ENCODE measurements at places on chromosomes 2 and 18.

- no peak for DNase-seq
These were observed 67.4 kb upstream of the EPB41L3 start for GRCh38 chr18:5611221-5611620.

DNA sequence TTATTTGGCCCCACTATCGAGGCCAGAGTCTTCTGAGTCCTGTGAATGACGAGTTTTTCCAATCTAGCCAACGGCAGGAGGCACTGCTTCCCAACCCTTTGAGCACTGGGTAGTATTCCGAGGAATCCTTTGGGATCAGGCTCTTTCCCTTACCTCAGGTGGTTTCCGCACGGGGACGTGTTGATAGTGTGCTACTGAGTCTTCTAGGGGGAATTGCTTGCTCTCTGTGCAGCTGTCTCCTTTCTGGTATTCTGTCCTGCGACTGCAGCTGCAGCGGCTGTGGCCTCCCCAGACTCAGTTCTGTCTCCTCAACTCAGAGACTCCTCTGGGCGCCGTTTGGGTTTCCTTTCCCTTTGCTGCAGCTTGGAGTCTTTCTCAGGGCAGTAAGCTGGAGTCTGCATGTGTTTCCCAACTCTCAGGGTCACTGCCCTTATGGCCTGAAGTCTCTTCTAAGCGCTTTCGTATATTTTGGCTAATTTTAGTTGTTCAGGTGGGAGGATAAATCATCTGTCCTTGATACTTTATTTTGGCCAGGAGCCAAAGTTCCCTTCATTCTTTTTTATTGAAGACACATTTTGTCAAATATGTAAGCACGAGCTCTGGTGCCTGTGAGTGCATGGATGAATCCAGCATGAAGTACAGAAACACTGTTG is 118.4 kb downstream of the MAP4K4 start:
- DNase-seq, result no peak

DNA sequence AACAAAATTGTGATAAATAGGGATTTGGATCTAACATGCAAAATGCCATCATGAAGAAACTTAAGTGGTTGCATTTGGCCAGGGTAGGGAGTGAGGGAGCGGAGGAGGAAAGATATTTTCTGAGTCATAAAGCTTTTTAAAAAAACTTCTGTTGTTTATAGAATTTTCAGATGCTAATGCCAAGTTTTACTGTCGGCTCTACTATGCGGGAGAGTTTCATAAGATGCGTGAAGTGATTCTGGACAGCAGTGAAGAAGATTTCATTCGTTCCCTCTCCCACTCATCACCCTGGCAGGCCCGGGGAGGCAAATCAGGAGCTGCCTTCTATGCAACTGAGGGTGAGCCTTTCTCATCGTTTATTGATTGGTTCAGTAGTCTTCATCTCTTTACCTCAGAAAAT is 56.0 kb upstream of the PTH2R start:
- no peak for DNase-seq

DNA sequence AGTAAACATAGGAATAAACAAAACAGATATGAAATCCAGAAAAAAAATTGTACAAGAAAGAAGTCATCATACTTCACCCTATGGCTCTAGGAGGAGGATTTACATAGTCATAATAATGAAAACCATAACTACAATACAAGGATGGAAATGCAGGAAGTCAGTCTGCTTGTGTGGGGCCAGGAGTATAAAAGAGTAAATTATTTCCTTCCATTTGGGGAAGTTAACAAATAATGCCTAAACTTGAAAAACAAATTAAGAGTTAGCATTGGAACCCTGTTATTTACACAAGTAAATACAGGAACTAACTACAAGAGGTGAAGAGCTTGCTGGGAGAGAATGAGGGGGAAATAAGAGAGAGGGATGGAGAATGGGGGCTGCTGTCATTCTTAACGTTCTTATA is 15.4 kb downstream of the TMEM163 start:
- no peak for DNase-seq

GRCh38 chr2:18824915-18825314 is 235.5 kb upstream of the NT5C1B start:
- DNase-seq, result no peak

- no peak for DNase-seq
These were observed 1249.0 kb downstream of the DPP10 start for GRCh38 chr2:115691409-115691808.

GRCh38 chr2:170052151-170052550 is 125.8 kb upstream of the MYO3B start:
- DNase-seq, result no peak

All from AG09319 (cell line).